ENCODE measurements at places on chromosomes 13 and 19.

DNA sequence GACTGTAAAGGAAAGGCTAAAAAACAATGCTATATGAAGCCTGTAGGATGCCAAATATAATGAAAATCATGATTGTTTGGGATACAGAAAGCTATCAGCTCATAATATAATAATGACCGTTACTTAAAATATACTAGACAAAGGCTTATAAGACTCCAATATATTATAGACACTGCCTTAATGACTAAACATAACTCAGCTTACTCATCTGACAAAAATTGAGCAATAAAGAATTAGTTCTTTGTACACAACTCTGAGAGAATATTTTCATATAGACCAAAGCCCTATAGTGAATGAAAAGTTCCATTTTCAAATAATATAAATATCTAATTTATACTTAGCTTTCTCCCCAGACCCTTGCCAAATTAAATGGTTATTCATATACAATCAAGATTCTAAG, 283.3 kb downstream of the DIAPH3 start:
- DNase-seq: no peak

- no peak for DNase-seq
Observed at GRCh38 chr13:110365876-110366275, 58.8 kb downstream of the COL4A2 start.

DNA sequence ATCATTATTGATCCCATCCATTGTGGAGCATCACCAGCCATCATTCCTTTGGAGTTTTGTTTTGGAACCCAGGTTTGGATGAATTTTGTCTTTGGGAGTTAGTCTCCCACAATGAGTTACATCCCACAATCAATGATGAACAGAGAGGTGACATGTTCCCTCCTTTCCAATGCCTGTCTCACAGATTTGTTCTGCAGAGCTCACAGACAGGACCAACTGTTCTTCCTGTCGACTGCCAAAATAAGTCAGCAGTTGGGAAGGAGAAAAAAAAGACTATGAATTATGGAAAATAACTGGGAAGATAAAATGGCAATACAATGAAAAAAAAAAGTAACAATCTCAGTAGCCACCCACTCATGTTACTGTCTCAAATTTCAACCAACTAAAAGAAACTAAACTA, 489.1 kb downstream of the MYO16 start:
- no peak for DNase-seq

DNA sequence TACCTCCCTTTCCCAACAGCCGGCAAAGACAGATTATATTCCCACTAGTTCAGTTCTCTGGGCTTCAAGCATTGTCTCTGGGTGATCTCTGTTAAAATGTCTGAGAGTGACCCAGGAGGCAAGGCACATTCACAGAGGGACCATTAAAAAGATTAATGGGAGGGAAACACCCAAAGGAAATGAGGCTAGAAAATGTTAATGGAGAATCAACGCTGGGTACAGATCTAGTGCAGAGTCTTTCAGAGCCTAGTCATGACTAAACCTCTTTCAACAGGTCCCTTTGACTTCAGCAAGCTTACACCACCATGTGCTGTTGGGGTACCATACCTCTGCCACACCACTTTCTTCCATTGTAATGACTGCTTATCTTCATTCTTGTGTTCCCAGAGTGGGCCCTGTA, 358.6 kb downstream of the DCT start:
- DNase-seq: no peak

DNA sequence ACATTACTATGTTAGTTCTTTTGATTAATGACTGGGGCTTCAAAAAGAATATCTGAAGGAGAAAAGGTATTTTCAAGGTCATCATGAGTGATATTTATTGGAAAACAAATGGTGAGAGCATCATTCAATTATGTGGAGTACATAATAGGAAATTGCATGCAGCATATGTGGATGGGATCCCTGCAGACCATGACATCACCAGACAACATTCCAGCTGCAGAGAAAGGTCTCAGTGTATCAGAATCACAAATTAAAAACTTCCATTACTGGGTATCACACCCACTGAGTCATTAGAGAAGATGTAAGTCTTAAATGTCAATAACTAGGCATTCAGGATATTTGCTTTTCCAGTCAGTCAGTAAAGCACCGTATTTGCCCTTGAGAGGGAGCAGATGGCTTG, 574.4 kb upstream of the SLC10A2 start:
- no peak for DNase-seq

- no peak for DNase-seq
Observed at GRCh38 chr13:31945202-31945961, 86.2 kb upstream of the FRY start.

- no peak for DNase-seq
Observed at GRCh38 chr13:75787249-75787928, 151.3 kb downstream of the LMO7 start.

DNA sequence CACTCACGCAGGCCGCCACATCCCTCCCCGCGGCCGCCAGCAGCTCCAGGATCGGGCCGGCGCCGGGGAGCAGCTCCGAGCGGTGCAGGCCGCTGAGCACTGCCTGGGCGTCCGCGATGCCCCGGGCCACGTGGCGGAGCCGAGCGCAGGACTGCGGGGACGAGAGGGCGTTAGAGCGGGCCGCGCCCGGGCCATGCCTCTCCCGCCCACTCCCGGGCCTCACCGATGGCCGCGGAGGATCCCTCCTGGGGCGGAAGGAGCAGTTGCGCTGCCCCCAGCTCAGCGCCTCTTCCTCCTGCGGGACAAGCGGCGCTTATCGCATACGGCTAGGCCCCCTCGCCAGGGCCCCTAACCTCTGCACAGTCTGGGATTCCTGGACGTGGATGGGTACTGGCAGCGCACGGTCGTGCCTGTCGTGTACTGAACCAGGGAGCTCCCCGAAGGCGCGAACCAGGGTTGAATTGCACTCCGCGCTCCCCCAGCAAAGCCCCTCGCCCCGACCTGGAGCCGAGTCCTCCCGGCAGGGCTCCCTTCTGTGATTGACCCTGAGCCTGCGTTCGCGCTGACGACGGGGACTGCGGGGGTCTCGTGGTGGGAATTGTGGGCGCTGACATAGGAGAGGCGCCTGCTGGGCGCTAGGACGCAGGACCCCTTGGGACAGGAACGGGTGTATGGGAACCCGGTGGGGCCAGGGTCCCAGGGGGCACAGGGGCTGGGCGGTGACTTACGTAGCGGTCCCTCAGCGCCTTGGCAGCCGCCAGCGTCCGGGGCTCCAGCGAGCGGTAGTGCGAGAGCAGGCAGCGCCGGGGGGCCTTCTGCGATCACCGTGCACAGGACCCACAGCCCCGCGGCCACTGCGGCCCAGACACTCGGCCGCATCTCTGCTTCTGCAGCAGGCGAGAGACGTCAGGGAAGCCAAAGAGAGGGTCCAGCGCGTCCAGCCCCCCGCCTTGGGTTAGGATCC, 673 bp downstream of the IFNL4 start:
- no peak for DNase-seq

- no peak for DNase-seq
Observed at GRCh38 chr19:6352381-6353165, 8.8 kb upstream of the CLPP start.

DNA sequence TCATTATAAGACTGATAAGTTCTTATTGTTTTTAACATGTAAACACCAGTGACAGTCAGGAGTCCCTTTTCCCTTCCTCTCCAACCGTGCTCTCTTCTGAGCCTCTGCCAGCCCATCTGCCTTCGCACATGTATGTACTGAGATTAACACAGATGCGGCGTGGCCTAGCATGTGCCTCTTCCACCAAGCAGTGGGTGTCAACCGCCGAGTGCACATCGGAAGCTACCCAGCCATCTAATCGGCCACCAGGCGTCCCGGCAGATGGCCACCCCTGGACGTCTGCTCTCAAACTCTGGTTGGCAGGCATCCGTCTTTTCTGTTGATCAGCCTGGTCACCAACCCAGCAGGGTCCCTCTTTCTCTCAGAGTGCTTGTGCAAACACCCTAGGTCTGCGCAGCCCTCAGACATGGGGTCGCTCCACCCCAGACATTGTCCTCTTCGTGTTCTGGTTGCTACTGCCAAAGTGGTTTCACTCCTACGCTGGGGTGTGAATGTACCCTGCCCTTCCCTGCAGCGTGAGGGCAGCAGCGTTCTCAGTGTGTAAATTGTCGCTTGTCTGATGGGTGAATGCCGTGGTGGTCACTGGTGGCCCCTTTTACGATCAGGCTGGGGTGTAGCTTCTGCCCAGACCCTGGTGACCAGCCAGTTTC, 57.7 kb upstream of the LDLR start:
- DNase-seq: no peak

- no peak for DNase-seq
Observed at GRCh38 chr13:50915565-50915964, 6.0 kb downstream of the RNASEH2B start.

DNA sequence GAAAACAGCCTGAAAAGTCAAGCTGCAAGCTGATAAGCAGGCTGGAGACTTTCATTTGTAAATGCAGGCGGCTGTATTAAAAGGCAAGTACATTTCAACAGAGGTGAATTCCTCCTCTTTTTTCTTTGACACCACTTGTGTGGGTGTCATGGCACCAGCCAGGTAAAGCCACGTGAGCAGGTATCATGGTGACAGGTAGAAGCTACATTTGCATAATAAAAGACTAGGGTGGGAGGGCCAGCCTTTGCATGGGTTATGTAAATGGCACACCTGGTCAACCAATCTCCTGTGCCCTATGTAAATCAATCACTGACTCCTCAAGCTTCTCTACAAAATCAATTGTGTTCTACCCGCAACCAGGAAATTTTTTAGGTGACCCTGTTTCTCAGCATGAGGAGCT, 68.2 kb downstream of the ZNF100 start:
- DNase-seq: no peak

DNA sequence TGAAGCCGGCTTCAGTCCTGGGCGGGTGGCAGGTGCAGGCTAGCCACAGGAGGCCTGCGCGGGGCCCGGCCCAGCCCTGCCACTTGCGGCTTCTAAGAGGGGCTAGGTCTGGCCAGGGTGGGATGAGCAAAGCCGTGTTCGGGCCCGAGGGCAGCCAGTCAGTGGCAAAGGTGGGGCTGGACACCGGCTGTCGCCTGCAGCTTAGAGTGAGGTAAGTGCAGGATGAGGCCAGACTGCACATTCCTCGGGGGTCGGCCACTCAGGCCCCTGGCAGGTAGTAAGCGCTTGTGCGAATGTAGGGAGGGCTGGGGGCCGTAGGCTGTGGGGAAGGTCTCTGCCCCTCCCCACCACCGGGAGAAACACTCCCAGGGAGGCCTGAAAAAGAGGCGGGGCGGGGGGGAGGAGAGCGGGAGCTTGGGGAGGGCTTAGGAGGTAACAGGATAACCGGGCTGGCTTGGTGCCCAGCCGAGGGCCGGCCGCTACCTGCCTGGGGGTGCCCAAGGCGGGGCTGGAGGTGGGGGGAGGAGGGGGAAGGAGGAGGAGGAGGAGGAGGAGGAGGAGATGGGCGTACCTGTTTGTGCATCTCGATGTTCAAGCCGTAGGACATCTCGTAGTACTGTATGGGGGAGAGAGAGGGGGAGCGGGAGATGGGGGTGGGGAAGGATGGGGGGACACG, 6.4 kb downstream of the TLE5 start:
- no peak for DNase-seq

GRCh38 chr13:97932036-97932435, 21.4 kb upstream of the IPO5 start:
- DNase-seq: no peak

DNA sequence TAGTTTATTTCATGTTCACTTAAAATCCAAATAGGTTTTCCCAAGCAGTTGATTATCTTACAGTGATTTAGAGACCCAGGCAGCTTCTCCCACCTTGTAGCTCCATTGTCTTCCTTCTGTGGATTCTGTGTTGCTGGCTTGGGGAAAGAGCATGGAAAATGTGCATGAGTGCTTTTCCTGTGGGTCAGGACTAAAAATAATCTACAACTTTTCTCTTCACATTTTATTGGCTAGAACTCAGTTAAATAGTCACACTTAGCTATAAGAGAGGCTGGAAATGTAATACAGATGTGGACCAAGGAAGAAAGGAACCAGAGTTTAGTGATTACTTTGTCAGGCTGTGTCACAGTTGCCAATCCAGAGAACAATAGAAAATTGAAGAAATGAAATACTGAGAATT, 198.8 kb downstream of the NBEA start:
- DNase-seq: no peak

DNA sequence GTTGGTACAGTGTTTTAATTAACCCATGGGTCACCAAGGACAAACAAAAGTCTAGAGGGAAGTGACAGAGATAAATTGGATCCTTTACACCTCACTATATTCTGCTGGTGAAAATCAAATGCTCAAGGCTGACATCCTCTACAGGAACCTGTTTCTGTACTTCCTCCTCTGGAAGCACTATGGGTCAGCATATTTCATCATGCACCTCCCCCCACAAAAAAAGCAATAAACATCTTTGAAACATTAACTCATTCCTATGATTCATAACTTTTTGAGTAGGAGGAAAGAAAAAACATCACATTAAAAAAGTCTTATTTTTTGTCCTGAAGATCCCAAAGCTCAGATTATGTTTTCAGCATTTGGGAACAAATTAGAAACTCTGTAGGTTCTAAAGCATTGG, 588.3 kb upstream of the SGCG start:
- no peak for DNase-seq

DNA sequence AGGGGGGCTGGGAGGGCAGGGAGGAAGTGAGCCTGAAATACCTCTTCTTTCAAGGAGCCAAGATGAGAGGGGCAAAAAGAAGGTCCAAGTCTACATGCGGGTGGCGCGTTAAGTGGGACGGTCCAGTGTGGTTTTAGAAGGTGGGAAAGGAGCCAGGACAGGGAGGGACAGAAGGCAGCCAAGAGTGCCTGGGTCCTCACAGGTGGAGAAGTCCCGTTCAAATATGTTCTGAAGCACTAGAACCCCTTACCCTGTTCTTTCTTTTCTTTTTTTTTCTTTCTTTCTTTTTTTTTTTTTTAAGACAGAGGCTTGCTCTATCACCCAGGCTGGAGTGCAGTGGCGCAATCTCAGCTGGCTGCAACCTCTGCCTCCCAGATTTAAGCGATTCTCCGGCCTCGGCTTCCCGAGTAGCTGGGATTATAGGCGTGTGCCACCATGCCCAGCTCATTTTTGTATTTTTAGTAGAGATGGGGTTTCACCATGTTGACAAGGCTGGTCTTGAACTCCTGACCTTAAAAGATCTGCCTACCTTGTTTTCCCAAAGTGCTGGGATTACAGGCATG, 7.4 kb downstream of the CAMSAP3 start:
- DNase-seq: no peak

DNA sequence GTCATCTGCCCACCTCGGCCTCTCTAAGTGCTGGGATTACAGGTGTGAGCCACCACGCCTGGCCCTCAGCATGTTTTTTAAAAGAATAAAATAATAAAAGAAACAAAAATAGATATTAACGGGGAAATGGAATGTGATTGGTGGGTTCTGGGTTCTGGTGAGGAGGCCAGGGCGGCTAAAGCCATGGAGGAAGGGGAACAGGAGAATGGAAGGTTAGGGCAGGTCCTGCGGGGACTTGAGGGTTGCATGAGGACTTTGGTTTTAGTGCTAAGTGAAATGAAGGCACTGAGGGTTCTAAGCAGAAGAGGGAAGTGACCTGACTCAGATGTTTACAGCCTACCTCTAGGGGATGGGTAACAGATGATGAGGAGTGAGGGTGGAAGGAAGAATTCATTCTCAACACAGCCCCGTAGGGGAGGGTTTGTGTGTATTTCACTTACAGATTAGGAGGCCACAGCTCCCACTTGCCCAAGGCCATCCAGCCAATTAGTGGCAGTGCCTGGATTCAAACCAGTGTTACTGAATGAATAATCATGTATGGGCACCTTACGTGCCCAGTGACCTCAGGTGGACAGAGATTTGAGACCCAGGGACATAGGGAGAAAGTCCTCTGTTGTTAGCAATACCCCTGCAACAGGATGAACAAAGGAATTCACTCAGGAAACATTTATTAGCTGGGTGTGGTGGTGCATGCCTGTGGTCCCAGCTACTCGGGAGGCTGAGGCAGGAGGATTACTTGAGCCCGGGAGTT, 6.7 kb upstream of the MRPL4 start:
- no peak for DNase-seq

GRCh38 chr13:83919775-83920174, 37.5 kb upstream of the SLITRK1 start:
- DNase-seq: no peak
